ENCODE measurements at places on chromosomes 6 and 20. TPM values are rescaled to one million over a fixed set of nuclear protein-coding genes. Genes with fewer than 3 reads are reported as not detected.

CSNK2A1 gene
- 143 TPM for total RNA-seq

ACSS1 gene
- total RNA-seq = 162 TPM

KIF25 gene
- total RNA-seq = 5.0 TPM

GRCh38 chr6:155909710-155910109 lies 454.1 kb upstream of the NOX3 start:
- DNase-seq = no peak

DNA sequence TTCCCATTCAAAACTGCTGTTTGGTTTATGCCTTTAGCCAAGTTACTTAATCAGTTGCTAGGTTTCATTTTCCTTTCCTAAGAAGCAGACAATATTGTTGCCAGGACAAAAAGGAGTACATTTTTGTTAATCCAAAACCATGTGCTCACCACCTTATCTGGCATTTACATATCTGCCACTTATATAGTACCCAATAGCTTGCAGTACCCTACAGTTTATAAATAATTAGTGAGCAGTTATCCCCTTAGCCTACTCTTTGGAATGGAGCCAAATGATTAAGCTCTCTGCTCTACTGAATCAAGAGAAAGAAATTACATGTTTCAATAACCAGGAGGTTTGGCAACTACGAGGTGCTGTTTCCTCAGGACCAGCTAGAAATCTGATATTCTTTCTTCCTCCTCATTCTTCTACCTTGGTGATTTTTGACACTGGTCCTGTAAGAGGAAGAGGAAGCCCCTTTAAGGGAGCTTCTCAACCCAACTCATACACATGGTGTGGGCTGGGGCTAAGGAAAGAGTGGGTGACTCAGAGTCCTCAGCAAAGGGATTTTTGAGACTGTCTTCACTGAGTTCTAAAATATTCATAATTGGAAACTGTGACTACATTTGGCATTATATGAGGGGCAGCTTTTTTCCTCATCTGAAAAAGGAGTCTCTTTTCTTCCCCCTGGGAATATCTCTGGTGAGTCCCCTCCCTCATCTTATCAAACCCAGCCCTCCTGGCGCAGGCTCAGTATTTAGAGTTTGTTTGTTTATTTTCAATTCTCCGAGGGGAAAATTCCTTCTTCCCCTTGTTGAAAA lies 1.5 kb downstream of the ZNFX1 start:
- DNase-seq = peak; percentile 26

GRCh38 chr20:31870726-31871617 lies 538 bp downstream of the TTLL9 start:
- no peak for DNase-seq
